NAMALWA (cell line): ENCODE measurements at places on chromosomes 11 and 22.
A peak's percentile ranks its signal among the peaks of the same experiment; 100 is the strongest.

DNA sequence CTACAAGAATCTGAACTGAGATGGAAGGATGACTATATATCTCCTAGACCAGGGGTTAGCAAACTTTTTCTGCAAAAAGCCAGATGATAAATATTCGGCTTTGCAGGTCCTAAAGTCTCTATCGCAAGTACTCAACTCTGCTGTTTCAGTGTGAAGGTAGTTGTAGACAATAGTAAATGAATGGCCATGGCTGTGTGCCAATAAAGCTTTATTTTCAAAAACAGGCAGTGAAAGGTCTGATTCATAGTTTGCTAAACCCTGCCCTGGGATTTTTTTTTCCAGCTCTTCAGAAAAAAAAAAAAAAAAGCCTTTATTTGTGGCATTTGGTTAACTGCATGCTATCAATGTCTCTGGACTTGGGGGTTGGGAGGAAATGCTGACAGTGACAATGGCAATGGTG lies 37.5 kb downstream of the FAM227A start:
- no peak for DNase-seq

- peak; percentile 33 for DNase-seq
These were observed 852 bp downstream of the TRAF6 start for GRCh38 chr11:36509201-36509639.

DNA sequence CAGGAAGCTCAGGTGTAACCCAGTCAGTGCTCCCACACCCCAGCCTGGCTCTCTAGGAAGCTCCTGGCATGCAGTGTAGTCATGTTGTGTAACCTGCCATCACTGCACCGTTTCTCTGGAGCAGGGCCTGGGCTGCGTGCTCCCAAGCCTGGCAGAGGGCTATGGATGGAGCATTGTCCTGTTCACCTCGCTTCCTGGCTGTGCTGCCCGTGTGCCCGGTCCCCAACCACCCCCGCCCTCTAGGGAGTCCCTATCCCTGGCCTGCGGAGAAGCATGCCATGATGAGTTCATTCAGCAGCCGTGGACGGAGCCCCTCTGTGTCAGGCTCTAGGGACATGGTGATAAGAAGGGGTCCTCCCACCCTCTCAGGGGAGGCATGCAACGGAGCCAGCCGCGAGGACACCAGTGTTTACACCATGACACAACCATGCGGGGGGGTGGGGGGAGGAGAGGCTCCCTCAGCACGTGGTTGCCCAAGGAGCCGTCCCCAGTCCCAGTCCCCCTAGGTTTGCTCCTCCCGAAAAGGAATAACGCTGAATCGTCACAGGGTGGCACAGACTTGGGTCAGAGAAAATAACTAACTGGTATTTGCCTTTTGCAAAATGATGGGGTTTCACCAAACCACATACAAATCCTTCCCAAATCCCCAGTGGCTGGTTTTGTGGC lies 73.1 kb downstream of the FBLN1 start:
- no peak for DNase-seq

DNA sequence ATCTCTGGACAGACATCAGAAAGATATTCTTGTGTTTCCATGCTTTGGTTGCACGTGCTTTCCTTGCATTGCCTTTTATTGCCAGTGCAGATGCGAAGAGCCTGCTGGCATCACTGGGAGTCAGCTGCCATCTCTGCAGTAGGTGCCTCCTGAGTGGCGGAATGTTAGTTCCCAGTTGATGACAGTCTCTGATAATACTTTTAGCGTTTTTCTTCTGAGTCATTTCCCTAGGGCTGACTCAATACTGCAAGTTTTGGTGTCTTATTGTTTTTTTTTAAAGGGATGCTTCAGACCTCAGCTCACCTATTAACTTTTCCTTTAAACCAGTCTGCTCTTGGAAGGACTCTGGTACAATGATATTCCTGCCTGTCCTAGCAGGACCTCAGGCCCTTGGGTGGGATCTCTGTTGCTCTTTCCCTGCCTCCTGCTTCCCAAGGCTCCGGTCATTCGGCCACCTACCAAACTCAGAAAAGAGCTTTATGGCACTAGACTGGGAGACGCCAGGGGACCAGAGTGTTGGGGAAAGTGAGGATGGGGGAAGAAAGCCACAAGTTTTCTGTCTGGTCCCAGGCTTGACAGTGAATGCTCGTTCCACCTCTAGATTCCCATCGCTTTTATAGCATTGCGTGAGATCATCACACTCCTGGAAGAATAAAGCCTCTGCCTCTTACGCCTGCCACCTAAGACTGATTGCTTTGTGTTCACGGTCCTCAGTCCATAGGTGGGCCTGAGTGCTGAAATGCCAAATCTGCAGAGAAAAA lies 308.7 kb downstream of the DDX10 start:
- DNase-seq = no peak

- no peak for DNase-seq
These were observed 528 bp upstream of the ARRB1 start for GRCh38 chr11:75351791-75352587.

- DNase-seq = no peak
These were observed 72.5 kb upstream of the SHISAL1 start for GRCh38 chr22:44385296-44385610.

DNA sequence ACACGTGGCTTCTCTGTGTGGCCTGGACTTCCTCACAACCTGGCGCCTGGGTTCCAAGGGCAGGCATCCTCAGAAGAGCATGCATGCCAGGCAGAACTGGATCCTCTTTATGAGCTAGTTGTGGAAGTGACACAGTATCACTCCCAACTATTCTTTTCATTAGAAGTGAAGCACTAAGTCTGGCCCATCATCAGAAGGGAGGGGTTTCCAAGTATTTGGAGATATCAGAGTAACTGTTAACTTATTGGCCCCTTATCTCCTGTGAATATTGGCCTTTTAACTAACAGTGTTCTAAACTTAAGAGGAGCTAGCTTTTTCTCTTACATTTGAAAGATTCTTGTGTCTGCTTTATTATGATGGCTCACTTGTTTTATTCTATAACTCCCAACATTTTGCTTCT lies 35.5 kb downstream of the FDX1 start:
- no peak for DNase-seq

GRCh38 chr22:27612115-27612514 lies 189.4 kb downstream of the MN1 start:
- no peak for DNase-seq

GRCh38 chr11:86101941-86102407 lies 33.1 kb upstream of the PICALM start:
- no peak for DNase-seq

DNA sequence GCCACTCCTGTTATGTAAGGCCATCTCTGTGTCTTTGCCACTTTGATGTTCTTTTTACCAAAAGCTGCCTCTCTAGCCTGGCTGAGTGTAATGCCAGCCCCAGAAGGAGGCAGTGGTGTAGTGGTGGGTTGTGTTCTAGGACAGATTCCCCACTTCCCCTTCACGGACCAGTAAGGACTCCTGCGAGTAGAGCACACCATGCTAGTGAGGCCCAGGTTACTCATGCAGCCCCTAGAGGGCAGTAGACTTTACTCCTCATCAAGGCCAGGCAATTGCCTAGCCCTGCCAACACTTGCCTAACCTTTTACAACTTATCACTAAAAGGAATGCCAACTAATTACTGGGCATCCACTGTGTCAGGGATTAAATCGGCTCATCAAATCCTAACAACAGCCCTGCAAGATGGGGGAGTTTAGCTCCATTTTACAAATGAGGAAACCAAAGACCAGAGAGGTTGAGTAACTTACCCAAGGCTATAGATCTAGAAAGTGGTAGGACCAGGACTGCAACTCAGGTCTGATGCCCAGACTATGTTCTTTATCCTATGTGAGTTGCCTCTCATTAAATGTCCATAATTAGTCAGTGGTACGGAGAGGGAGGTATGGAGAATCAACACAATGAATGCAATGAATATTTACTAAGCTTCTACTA lies 75.3 kb downstream of the APIP start:
- peak; percentile 65 for DNase-seq

DNA sequence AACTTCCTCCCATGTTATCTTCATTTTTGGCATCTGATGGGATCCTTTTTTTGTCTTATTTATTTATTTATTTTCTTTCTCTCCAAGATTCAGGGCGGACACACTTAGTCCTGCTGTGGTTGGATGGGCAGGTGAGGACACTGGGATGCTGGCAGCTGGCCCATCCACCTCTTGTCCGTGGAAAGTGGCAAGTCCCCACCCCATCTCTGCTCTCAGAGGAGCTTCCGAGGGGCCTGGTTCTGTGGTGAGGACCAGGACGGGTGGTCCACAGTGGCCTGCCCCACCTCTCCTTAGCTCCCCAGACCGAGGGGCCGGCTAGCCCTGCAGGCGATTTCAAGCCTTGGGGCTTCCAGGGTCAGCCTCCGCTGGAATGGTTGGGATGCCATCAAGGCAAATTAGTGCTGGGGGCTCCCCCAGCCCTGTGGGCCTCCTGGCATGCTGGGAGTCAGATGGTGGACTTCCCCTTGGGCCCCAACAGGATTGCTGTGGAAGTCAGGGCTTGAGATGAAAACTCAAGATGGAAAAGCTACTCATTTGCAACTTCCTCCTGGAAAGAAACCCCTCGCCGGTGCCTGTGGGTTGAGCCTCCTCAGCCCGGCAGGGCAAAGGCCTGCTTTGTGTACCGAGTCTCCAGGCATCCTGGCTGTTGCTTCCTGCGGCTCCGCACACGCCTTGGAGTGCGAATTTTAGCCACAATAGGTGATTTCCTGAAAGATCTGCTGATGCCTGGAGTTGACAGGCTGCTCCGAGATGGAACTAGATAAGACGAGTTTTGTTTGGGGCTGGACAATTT lies 31.2 kb upstream of the LINC01488 start:
- DNase-seq = no peak

DNA sequence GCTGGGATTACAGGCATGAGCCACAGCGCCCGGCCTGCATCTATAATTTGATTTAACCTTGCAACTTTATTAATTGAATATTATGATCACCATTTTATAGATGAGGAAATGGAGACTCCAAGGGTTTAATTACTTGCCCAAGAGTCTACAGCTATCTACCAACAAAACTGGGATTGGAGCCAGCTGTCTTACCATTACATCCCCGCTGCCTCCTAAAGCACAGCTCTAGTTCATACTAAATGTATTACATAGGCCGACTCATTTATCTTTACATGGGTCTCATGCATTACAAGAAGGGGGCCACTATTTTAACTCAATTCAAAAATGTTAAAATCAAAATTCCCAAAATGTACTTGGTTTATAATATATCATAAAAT lies 14.1 kb upstream of the TMA7B start:
- no peak for DNase-seq

- DNase-seq = no peak
These were observed 89.3 kb downstream of the PRR5L start for GRCh38 chr11:36385121-36385970.

DNA sequence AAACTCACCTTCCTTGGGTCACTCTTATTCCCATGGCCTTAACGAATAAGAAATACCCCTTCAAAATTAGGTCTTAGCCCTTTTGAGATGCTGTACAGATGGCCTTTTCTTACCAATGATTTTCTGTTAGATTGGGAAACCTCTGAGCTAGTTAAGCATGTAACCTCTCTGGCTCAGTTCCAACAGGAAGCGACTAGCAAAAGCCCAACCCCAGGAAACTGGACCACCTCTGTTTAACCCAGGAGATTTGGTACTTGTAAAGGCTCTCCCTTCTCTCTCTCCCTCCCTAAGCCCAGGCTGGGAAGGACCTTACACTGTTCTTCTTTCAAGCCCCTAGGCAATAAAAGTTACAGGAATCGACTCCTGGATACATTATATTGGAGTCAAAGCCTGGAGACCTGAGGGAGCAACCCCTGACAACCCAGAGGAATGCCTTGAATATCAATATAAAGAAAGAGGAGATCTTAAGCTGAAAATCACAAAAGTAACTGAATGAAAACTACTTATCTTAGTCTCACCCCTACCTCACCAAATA lies 11.7 kb downstream of the APIP start:
- peak; percentile 20 for DNase-seq

GRCh38 chr22:47571616-47572015 lies 809.2 kb downstream of the TBC1D22A start:
- DNase-seq = no peak

DNA sequence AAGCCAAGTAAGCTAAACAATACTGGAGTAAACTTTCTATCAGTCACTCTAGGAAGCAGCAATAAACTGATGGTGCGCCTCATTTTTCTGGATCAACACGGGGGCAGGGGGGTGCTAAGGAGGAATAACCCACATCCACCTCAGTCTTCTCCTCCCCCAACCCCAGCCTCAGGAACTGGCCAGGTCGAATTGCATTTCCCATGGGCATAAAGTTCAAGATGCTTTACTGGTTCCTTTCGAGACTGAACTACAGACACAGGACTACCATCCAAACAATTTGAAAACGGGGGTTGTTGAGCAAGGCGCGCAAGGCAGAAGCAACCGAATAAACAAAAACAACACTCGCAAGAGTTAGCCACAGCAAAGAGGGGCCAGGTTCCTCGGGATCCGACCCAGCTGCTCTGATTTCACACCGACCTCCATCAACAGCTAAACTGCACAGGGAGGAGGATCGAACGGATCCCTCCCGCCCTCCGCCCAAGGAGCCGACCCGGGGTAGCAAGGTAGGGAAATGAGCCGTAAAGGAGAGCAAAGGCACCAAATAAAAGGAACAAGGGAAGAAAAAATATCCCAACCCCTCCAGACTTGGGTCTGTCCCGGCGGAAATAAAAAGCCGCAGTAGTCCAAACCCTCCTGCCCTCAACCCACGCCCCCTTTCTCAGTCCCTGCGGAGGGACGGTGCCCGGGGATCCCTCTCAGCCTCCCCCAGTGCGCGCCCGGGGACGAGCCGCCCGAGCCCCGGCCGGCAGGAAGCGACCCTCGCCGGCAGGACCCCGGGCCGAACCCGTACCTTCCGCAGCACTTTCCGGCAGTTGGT lies 801 bp downstream of the SESN3 start:
- DNase-seq = peak; percentile 51

DNA sequence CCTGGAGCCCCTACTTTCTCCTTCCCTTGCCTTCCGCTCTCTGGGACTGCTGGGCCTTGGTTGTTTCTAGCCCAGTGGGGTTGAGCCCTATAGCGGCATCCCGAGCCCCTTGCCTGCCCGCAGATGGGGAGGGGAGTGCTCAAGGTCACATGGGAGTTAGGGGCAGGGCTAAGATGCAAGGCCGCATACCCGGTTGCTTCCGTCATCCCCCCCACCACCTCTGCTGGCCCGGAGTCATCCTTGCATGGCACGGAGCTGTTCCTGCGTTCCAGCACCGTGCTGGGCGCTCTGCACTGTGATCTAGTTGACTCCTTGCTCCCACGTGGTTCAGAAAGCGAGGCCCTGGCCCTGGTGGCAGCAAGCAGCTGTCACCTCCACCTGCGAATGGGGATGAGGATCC lies 18.0 kb downstream of the FLRT1 start:
- DNase-seq = no peak
